Calu3 (cell line): ENCODE measurements at places on chromosomes 7 and 10. TPM values are rescaled to one million over a fixed set of nuclear protein-coding genes. Genes with fewer than 3 reads are reported as not detected.
A peak's percentile ranks its signal among the peaks of the same experiment; 100 is the strongest.

DNA sequence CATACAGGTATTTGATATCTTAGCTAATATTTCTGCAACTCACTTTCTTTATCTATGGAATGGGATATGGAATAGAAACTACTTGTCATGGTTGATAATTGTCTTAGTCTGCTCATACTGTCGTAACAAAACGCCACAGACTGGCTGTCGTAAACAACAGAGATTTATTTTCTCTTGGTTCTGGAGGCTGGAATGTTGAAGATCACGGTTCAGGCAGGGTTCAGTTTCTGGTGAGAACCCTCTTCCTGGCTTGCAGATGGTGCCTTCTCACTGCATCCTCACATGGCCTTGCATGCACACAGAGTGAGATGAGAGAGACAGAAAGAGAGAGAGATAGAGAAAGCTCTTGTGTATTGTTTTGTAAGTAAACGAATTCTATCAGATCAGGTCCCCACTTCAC is 332.7 kb upstream of the MAGI2 start:
- H3K27me3 ChIP-seq = no peaks in the 10 kb centered on the region
- H3K36me3 ChIP-seq = no peaks in the 10 kb centered on the region
- H3K4me3 ChIP-seq = no peak overlapping the region
- H3K4me1 ChIP-seq = no peaks in the 10 kb centered on the region
- no peak overlapping the region for H3K27ac ChIP-seq

GRCh38 chr7:142795339-142795863 is 24.6 kb downstream of the PRSS2 start:
- no peak overlapping the region for H3K27ac ChIP-seq
- DNase-seq = peak; percentile 14
- H3K4me1 ChIP-seq = peaks cover 22% of the 10 kb centered on the region
- peaks cover 92% of the 10 kb centered on the region for H3K27me3 ChIP-seq
- H3K36me3 ChIP-seq = peaks cover 5% of the 10 kb centered on the region

DNA sequence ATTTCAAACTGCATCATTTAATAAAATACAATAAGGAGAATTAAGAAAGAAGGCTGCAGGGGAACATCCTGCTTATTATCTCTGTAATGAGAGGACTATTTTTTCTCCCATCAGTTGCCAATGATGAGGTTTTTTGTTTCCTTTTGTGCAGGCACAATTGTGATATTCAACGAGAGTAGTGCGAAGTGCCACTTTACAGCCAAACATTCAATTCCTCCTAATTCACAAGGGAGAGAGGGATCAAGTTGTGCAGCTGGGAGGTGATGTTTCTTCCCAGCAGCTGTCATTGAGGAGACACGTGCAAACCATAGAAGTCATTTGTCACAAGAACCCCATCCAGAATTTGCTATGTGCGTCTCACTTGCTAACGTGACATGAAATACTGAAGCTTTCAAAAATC is 81.6 kb upstream of the ICA1 start:
- no peaks in the 10 kb centered on the region for H3K4me1 ChIP-seq
- H3K27ac ChIP-seq = no peak overlapping the region
- DNase-seq = no peak
- no peaks in the 10 kb centered on the region for H3K27me3 ChIP-seq
- H3K36me3 ChIP-seq = no peaks in the 10 kb centered on the region

DNA sequence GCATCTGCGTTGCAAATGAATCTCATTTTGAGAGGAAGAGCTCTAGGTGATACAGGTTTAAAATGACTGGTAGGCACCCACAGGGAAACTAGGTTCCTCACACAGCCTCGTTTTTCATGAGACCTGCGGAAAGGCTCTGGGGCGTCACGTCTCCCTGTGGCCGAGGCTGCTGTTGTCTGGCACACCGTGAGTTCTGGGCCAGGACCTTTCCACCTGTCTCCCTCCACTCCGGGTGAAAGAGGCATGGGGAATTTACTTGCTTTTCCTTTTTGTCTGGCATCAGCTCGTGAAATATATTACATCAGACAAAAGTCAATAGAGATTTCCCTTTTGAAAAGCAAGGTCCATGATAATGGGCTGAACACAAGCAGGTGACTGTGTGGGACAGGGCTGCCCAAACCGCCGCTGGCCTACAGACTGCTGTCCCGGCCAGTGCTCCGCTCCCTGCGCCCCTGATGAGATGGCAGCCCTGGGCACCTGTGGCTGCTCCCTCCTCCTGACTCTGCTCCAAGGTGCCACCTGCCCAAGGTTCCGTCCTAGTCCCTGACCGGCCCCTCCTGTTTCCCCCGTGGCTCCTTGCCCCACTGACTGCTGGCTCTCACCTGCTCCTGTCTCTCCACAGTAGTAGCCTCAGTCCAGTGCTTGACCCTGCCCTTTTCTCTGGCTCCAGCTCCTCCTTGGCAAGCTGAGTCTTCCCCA is 109.6 kb downstream of the NKX6-2 start:
- DNase-seq = no peak
- no peaks in the 10 kb centered on the region for H3K27me3 ChIP-seq
- no peaks in the 10 kb centered on the region for H3K4me1 ChIP-seq
- no peak overlapping the region for H3K4me3 ChIP-seq
- no peak overlapping the region for H3K27ac ChIP-seq

DNA sequence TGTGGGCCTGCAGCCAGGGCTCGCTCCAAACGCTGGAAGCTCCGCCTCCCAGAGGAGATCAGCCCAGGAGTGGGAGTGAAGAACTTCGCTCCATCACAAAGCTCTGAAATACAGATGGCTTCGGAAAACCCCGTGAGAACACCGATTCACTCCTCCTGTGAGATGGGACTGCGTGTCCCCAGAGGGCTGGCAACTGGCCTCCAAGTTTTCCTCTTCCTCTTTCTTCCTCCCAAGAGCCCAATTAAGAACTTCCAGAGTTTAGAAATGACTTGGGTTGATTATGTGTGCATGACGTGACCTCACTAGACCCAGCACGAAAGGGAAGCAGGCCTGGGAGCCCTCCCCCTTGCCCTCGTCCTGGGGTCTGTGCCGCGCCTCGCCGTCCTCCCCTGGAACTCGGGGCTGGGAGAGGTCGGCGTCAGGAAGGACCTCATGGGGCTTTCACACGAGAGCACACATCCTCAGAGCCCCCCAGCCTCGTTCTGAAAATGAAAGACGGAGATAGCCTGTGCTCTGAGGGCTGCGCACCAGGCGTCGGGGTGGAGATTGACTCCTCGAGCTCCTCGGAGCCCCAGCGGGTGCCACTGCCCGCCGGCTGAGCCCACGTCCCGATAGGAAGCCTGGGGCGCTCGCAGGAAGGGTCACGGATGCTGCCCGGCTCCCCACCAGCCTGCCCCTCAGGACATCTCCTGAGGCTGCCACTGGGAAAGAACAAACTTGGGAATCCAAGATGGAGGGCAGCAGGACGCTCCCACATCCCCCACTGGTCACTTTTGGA is 37.8 kb downstream of the PTPRN2 start:
- no peak for DNase-seq
- no peaks in the 10 kb centered on the region for H3K4me1 ChIP-seq
- no peak overlapping the region for H3K27ac ChIP-seq
- H3K27me3 ChIP-seq = no peaks in the 10 kb centered on the region
- H3K36me3 ChIP-seq = peaks cover 6% of the 10 kb centered on the region
- no peak overlapping the region for H3K4me3 ChIP-seq

- DNase-seq = peak; percentile 54
- peaks cover 31% of the 10 kb centered on the region for H3K4me1 ChIP-seq
- peak overlapping the region; percentile 83 for H3K4me3 ChIP-seq
- peak overlapping the region; percentile 78 for H3K27ac ChIP-seq
Observed at GRCh38 chr7:28410628-28411531, 1.4 kb upstream of the CREB5 start.

The SPACDR gene
- total RNA-seq = 4.5 and 9.1 TPM in 2 replicates

DNA sequence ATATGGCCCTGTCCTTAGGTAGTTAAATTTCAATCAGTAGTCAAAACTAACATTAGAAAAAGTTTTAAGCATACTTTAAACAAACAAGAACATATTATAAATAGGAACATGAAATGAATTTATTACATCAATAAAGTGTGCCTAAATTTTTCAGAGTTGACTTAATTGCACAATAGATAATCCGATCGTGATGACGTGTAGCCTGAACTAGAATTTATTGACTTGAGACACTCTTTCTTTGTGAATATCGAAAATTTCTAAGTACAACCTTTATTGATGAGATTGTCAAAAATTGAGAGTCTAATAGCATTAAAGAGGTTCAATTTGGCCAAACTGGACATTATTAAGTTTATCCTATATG is 56.0 kb downstream of the CALD1 start:
- H3K4me3 ChIP-seq = no peak overlapping the region
- DNase-seq = no peak
- no peaks in the 10 kb centered on the region for H3K36me3 ChIP-seq
- no peaks in the 10 kb centered on the region for H3K4me1 ChIP-seq
- H3K27me3 ChIP-seq = no peaks in the 10 kb centered on the region

DNA sequence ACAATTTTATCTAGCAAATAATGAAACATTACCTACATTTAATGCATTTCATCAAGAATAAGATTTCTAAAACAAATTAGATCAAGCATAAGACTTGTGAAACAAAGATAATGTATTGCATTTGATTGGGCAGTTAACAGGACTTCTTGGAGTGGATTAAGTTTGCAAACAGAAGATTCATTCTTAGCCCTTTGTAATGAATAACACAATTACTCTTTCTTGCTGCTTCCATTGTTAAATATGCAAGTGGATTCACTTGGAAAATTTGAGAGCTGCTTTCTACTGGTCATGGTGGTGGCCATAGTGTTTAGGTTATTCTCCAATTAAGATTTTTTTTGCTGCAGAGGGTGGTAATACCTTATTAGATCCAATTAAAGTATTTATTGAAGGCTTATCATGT is 6.0 kb downstream of the PPP1R9A start:
- peaks cover 23% of the 10 kb centered on the region for H3K4me1 ChIP-seq
- peaks cover 10% of the 10 kb centered on the region for H3K36me3 ChIP-seq
- no peaks in the 10 kb centered on the region for H3K27me3 ChIP-seq
- DNase-seq = no peak
- no peak overlapping the region for H3K27ac ChIP-seq

The PYROXD2 gene
- 7.0 and 10.1 TPM in 2 replicates for total RNA-seq

- no peaks in the 10 kb centered on the region for H3K27me3 ChIP-seq
- DNase-seq = no peak
- H3K4me3 ChIP-seq = no peak overlapping the region
- H3K4me1 ChIP-seq = peaks cover 11% of the 10 kb centered on the region
Observed at GRCh38 chr7:106094780-106095179, 17.3 kb downstream of the SYPL1 start.

The NRP1 gene
- total RNA-seq = 96.3 and 99.1 TPM in 2 replicates

The SEC23IP gene
- total RNA-seq = 42.1 and 51.7 TPM in 2 replicates

The SP8 gene
- not detected in 2 replicates for total RNA-seq

DNA sequence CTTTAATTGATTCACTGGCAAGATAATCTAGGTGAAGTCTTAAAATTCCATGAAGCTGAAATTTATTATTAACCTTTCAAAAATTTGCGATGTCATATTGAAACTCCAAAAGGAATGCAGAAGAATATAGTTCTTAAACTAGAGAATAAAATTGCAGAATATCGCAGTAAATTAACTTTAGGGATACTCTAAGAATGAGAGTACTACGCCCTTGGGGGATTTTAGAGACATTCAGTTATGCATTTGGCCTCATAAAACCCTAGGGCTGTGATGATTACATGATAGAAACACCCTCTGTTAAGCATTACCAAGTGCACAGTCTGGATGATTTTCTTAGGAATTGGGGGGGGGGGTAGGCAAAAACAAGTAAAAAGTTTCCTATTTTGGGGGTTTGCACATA is 3.7 kb downstream of the WNT2 start:
- peaks cover 9% of the 10 kb centered on the region for H3K4me1 ChIP-seq
- peaks cover 48% of the 10 kb centered on the region for H3K27me3 ChIP-seq
- no peak for DNase-seq
- H3K36me3 ChIP-seq = peaks cover 8% of the 10 kb centered on the region
- H3K27ac ChIP-seq = no peak overlapping the region

DNA sequence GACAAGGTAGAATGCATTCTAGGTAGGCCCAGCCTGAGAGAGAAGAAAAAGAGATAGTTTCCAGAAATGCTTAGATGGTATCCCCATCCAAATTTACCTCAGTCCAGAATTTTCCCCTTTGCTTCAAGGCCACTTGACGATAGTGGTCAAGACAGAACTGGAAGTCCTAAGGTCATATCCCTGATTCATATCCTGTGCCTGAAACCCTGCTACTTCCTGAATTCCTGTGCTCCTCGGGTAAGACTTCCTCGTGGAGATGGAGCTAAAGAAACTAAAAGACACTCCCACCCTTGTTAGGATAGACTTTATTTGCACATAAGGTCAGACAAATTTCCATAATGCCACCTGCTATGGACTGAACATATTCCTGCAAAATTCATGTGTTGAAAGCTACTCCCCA is 175.9 kb downstream of the EVX1 start:
- no peak for DNase-seq
- peaks cover 6% of the 10 kb centered on the region for H3K36me3 ChIP-seq
- H3K27me3 ChIP-seq = no peaks in the 10 kb centered on the region

- no peak overlapping the region for H3K27ac ChIP-seq
- no peaks in the 10 kb centered on the region for H3K27me3 ChIP-seq
- DNase-seq = no peak
- peaks cover 57% of the 10 kb centered on the region for H3K36me3 ChIP-seq
- peaks cover 19% of the 10 kb centered on the region for H3K4me1 ChIP-seq
- H3K4me3 ChIP-seq = no peak overlapping the region
Observed at GRCh38 chr10:73759512-73760115, 15.4 kb downstream of the SEC24C start.

The HABP2 gene
- 0.59 and 1.0 TPM in 2 replicates for total RNA-seq

GRCh38 chr7:1537535-1538412 is 7.3 kb downstream of the MAFK start:
- H3K36me3 ChIP-seq = peaks cover 100% of the 10 kb centered on the region
- peak; percentile 100 for DNase-seq
- peaks cover 52% of the 10 kb centered on the region for H3K4me1 ChIP-seq
- H3K27ac ChIP-seq = peak overlapping the region; percentile 98
- no peaks in the 10 kb centered on the region for H3K27me3 ChIP-seq

The CNTNAP2 gene
- 0.29 and 1.1 TPM in 2 replicates for total RNA-seq

The GFRA1 gene
- not detected in 2 replicates for total RNA-seq

DNA sequence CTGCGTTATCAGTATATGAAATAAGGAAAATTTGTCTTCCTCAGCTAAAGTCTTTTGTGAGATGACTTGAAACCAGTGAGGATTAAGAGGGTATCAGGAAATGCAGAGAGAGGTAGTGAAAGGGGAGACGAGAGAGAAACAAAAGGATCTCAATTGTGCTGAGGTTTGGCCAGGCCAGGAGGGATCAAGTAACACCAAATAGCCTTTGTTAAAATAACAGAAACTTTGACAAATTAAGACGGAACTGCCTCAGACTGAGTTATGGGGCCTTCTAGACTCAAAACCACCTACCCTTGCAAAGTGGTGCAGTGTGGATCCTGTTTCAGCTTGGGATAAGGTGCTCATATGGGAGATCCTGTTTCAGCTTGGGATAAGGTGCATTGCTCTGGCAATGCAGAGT is 263.1 kb downstream of the CREB5 start:
- H3K4me1 ChIP-seq = peaks cover 14% of the 10 kb centered on the region
- H3K27me3 ChIP-seq = no peaks in the 10 kb centered on the region
- H3K36me3 ChIP-seq = no peaks in the 10 kb centered on the region
- DNase-seq = no peak

The LBX1 gene
- total RNA-seq = not detected in 2 replicates

- peaks cover 19% of the 10 kb centered on the region for H3K36me3 ChIP-seq
- peaks cover 11% of the 10 kb centered on the region for H3K4me1 ChIP-seq
- H3K27ac ChIP-seq = peak overlapping the region; percentile 90
Observed at GRCh38 chr7:155963356-155963755, 151.1 kb upstream of the SHH start.

- no peak overlapping the region for H3K27ac ChIP-seq
- peaks cover 10% of the 10 kb centered on the region for H3K4me1 ChIP-seq
- H3K36me3 ChIP-seq = peaks cover 5% of the 10 kb centered on the region
- H3K4me3 ChIP-seq = no peak overlapping the region
Observed at GRCh38 chr7:139861803-139862202, 32.7 kb downstream of the TBXAS1 start.

- H3K4me3 ChIP-seq = no peak overlapping the region
- peak; percentile 36 for DNase-seq
- no peaks in the 10 kb centered on the region for H3K27me3 ChIP-seq
- H3K27ac ChIP-seq = no peak overlapping the region
- H3K36me3 ChIP-seq = no peaks in the 10 kb centered on the region
- H3K4me1 ChIP-seq = peaks cover 22% of the 10 kb centered on the region
Observed at GRCh38 chr10:60008816-60009215, 102.5 kb upstream of the CCDC6 start.
